ENCODE measurements at places on chromosomes 3 and 15.

- no peak for DNase-seq
Observed at GRCh38 chr15:61921093-61921492, 139.2 kb downstream of the VPS13C start.

DNA sequence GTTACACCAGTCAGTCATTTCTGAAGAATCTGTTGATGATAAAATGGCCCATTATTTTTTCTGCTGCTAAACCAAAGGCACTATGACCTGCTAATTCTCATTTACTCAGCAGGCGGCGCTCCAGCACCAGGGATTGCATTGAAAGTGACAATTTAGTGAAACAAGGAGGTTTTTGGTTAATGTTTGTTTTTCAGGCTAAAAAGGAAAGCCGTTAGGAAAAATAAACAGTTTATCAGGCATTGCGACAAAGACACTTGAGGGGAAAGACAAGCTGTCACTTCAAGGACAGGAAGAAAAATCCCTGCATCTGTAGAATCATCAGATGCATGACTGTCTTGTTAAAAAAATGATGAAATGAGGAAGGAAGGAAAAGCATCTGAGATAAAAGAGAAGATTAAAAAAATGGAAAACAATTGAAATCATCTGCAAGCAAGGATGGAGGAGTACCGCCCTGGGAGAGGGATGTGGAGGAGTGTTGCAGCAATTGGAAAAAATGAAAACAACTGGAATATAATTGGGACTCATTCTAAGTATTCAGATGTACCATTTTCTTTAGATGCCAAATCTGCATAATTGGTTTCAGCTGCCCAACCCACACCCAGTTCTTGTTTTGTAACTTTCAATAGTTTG, 54.0 kb downstream of the NR1D2 start:
- peak; percentile 7 for DNase-seq

GRCh38 chr3:149771652-149772271, 19.5 kb upstream of the COMMD2 start:
- no peak for DNase-seq

DNA sequence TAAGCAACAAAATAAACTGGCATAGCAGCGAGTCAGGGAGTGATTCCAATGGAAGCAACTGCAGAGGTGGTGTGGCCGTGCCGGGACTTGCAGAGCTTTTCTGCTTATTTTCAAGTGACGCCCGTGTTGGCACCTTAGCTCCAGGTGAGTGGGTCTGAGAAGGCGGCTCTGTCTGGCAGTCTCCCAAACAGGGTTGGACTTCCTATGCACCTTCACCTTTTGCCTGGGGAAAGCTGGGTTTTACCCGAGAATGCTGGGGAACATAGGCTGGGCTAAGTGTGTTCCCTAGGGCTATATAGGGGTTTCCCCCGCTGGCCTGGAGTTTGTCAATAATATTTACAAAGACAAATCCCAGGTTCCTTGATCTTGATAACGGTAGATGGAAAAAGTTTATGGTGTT, 179.9 kb upstream of the TBL1XR1 start:
- no peak for DNase-seq

DNA sequence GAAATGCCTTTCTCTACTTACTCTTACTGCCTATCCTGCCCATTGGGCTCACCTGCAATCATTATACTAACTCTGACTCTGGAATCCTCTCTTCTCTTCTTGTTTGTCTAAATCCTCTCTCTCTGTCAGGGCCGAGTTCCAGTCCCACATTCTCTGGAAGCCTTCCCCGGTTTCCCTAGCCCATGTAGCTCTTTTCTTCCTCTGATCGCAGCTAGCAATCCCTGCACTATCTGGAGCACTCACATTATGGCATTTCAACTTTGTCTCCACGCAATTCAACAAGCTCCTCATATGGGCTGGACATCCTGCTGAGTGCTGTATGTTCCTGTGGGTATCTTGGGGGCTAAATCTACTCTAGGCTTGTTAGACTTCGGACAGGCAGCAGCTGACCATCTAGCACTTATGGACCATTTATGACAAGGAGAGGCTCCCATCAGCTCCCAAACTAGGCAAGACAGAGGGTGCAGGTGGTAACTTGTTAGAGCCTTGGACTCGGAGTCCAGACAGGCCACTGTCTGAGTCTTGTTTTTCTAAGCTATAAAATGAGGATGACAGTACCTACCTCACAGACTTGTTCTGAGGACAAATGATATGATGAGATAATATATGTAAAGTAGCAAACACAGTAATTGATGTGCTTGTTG, 58.3 kb downstream of the EPHB3 start:
- no peak for DNase-seq

- no peak for DNase-seq
Observed at GRCh38 chr3:116483135-116483534, 37.8 kb upstream of the LSAMP start.

DNA sequence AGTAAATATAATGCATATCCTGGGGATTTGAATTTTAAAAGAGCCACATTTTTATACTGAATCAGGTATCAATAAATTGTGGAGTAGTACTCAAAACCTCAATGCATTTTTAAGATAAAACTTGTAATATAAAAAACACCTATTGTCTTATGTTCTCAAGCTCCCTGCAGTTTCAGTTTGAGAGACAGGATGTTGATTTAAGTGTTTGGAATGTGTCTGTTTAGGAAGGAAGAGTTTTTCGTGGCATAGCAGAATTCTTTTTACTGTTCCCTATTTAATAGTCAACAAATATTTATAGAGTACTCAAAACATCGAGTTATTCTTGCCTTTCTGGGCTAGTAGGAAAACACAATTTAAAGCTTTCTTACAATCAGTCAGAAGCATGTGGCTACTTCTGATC, 146.1 kb upstream of the BCHE start:
- DNase-seq = no peak

DNA sequence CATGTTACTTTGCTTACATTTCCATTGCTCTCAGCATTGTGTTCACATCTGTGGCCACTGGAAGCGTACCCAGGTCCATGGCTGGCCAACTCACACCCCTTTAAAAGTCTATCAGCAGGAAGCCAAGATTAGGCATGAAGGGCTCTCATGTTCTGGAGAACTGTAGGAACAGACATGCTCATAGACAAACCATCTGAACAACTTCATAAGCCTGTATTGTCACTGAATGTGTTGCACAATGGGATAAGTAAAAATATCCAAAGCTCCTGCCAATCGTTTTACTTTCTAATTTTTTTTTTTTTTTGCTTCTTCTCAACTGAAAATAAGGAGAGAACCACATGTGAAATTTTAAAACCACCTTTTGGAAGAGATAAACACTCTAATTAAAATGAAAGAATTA, 6.4 kb downstream of the RPLP1 start:
- DNase-seq = no peak

GRCh38 chr15:88623061-88623460, 1.9 kb downstream of the AEN start:
- DNase-seq = no peak

GRCh38 chr3:77203851-77204250, 164.0 kb downstream of the ROBO2 start:
- no peak for DNase-seq

DNA sequence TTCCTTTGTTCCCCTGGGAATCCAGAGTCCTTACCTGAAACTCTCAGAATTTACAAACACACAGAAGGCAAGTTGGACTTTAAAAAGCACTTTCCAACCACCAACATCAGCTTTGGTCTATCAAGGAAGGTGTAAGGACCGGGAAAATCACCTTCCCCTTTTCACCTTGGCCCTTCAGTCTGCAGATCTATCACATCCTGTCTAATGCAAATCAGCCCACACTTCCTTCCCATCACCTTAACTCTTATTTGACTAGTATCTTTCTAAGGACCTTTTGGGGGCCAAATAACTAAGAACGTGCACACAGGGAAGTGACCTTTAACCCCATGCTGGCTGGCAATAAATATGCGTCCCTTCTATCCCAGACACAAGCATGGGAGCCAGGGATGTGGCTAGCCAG, 320.6 kb downstream of the ARRDC4 start:
- no peak for DNase-seq

GRCh38 chr3:194976049-194976451, 290.4 kb downstream of the FAM43A start:
- no peak for DNase-seq

- no peak for DNase-seq
Observed at GRCh38 chr3:154235330-154235729, 89.0 kb downstream of the DHX36 start.

GRCh38 chr3:15557511-15557946, 36.0 kb upstream of the COLQ start:
- DNase-seq = peak; percentile 3

DNA sequence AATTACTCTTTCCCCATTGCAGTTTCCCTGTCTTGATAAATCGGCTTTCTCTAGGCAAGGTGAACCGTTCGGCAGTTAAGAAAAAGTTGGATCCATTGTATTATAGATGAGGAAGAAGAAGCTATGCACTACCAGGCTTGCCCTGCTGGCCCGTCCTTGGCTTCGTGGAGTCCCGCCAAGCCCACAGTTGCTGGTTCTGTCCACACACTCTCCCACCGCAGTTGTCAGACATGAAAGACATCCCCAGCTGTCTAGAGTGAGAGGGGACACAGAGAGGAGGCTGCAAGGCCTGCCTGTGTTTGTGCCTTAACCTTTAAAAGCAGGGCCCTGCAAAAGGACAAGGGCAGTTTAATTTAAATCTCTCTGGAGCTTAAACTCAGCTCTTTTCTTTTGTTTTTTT, 47.2 kb upstream of the PLCL2 start:
- no peak for DNase-seq

DNA sequence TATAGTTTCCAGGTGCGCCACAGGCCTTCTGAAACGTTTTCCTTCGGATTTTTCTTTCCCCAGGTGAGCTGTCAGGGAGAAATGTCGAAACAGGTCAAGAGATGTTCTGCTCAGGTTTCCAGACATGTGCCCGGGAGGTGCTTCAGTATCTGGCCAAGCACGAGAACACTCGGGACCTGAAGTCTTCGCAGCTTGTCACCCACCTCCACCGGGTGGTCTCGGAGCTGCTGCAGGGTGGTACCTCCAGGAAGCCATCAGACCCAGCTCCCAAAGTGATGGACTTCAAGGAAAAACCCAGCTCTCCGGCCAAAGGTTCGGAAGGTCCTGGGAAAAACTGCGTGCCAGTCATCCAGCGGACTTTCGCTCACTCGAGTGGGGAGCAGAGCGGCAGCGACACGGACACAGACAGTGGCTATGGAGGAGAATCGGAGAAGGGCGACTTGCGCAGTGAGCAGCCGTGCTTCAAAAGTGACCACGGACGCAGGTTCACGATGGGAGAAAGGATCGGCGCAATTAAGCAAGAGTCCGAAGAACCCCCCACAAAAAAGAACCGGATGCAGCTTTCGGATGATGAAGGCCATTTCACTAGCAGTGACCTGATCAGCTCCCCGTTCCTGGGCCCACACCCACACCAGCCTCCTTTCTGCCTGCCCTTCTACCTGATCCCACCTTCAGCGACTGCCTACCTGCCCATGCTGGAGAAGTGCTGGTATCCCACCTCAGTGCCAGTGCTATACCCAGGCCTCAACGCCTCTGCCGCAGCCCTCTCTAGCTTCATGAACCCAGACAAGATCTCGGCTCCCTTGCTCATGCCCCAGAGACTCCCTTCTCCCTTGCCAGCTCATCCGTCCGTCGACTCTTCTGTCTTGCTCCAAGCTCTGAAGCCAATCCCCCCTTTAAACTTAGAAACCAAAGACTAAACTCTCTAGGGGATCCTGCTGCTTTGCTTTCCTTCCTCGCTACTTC, 3.8 kb downstream of the BHLHE40 start:
- no peak for DNase-seq

- DNase-seq = no peak
Observed at GRCh38 chr3:107675233-107675900, 152.6 kb downstream of the BBX start.

DNA sequence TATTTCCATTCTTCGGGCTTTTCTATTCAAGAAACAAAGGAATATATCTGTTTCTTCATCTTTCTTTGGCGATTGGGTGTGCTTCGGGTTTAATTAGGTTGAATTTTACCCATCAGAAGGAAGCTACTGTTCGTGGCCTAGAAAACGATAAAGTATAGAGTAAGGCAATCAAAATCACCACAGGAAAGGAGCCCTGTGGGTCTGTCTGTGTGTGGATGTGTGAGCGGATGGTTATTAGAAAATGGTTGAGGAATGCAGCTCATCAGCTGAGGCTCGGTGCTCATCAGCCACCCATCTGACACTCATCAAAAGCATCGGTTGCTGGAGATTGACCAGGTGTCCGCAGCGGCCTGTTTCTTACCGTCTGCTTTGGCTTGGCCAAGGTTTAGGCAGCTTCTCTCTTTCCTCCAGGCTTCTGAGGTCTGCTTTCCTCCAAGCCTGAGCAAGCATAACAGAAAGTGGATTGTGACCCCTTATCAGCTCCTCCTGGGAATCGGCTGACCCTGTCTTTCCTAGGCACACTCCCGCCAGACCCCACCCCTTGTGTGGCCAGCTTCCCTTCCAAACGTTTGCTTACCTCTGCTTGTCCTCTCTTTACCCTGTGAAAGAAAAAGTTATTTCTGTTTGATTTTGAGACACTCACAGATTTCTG, 17.6 kb upstream of the ISLR start:
- DNase-seq = no peak

DNA sequence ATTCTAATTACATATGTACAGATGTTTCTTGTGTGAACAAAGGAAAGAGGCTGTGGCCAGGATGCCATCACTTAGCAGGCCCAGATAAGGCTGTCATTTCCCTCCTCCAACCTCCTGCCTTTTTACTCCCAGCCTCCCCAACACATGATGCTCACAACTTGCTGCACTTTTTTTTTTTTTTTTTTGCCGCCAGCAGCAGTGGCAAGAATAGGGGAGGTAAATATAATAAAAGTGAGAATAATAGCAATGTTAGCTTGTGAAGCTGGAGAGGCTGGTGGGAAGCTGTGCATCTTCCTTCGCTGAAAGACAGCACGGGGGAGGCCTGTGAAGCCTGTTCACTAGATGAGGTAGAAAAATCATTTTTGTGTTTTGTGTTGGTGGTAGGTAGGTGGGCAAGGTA, 42.5 kb upstream of the MYO5C start:
- no peak for DNase-seq

GRCh38 chr15:53759411-53759931, at the start of gene WDR72:
Gene WDR72 (minus strand): TSS chr15:53759663. CDS start chr15:53733149, 26,514 bp downstream.
- no peak for DNase-seq

DNA sequence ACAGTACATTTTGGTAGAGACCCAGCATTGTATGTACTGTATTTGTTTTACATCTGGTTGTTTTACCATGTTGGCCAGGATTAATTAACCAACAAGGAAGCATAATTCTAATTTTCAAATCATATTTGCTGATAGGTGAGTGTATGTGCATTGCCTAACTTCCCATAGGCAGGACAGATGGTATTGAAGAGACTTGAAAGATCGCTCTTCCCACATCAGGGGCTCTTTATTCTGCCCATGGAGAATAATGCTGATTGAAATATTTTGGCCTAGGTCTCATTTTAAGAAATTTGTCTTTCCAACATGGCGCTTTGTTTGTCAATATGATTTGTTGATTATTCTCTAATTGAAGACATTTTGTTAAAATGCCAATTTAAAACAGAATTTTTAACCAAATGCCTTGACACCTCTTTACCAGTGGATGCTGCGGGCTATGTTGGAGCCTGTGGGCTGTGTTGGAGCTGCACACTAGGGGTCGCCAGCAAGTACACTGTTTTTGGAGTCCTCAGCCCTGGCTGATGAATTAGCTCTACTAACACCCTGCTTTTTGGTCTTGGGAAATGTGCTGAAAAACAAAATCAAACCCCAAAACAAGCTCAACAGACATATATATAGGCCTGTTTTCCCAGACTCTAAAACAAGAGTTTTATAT, 5.3 kb downstream of the P2RY12 start:
- DNase-seq = no peak

GRCh38 chr15:99452728-99453636, 112.8 kb upstream of the MEF2A start:
- DNase-seq = no peak

- DNase-seq = no peak
Observed at GRCh38 chr15:49865925-49866757, 245.3 kb downstream of the DTWD1 start.

GRCh38 chr3:88033808-88034207, 25.0 kb downstream of the CGGBP1 start:
- DNase-seq = no peak

Measured in stimulated activated CD8-positive, alpha-beta memory T cell treated with anti-CD3 and anti-CD28 coated beads, Interleukin-12 subunit alpha, Interleukin-12 subunit beta, amount 100 ng/mL, for 4 hours (primary cell).